ENCODE measurements at places on chromosomes 13 and 19. TPM values are rescaled to one million over a fixed set of nuclear protein-coding genes. Genes with fewer than 3 reads are reported as not detected.

GRCh38 chr13:112776971-112777370 is 87.1 kb downstream of the ATP11A start:
- no peak for DNase-seq

- no peak for DNase-seq
Measured at GRCh38 chr19:48118131-48118517, 7.5 kb upstream of the PLA2G4C start.

DLL3 gene
- total RNA-seq: 0.86 TPM

DNA sequence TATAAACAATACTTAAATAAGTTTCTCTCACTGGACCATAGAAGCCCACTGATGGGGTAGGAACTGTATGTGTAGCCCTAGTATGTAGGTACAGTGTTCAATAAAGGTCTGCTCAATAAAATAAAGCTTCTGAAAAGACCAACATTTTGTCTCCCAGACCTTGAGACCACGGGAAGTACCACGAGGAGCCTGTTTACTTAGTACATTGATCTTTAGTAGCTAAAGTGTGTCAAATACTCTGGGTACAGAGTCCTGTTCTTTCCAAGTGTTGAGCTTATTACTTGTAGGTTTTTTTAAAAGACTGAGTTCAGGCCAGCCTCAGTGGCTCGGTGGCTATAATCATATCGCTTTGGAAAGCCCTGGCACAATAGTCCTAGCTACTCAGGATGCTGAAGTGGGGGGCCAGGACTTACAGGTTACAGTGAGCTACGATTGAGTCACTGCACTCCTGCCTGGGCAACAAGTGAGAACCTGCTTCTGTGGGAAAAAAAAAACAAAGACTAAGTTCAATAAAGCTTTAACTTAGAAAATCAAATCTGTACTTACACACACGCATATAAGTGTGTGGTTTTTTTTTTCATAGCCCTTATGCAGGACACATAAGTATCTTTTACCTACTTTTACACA is 3.4 kb downstream of the MTRF1 start:
- DNase-seq: no peak

DNA sequence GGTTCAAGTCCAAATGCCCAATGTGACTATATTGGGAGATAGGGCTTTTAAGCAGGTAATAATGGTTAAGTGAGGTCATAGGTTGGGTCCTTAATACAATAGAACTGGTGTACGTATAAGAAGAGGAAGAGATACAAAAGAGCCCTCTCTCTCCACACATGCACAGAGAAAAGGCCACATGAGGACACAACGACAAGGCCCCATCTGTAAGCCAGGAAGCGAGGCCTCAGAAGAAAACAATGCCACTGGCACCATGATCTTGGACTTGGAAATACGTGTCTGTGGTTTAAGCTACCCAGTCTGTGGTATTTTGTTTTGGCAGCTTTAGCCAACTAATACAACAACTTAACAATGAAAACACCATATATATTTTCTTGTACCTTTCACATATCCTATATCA is 23.4 kb upstream of the RFC3 start:
- peak; percentile 82 for DNase-seq

- DNase-seq: peak; percentile 21
Measured at GRCh38 chr19:7294558-7295212, 471 bp upstream of the INSR start.

GRCh38 chr19:45391346-45391745 is 13.5 kb downstream of the PPP1R13L start:
- peak; percentile 43 for DNase-seq

GRCh38 chr13:76163761-76164160 is 527.6 kb downstream of the LMO7 start:
- no peak for DNase-seq

DNA sequence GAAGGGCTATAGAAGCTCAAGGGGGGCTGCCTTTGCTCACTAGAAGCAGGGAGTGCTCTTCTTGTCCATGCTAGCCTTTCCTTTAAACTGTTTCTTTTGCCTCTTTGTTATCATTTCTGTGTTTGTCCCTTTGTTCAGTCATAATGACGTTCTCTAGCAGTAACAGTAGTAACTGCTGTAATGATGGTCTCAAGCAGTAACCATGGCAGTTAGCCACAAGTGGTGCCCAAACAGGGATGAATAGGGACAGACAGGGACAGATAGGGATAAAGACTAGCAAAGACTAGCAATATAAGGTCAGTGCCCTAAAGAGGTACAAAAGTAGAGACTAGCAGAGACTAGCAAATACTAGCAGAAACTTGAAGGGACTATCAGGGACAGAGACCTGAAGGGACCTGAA is 869.0 kb upstream of the PRR20A start:
- DNase-seq: no peak

DNA sequence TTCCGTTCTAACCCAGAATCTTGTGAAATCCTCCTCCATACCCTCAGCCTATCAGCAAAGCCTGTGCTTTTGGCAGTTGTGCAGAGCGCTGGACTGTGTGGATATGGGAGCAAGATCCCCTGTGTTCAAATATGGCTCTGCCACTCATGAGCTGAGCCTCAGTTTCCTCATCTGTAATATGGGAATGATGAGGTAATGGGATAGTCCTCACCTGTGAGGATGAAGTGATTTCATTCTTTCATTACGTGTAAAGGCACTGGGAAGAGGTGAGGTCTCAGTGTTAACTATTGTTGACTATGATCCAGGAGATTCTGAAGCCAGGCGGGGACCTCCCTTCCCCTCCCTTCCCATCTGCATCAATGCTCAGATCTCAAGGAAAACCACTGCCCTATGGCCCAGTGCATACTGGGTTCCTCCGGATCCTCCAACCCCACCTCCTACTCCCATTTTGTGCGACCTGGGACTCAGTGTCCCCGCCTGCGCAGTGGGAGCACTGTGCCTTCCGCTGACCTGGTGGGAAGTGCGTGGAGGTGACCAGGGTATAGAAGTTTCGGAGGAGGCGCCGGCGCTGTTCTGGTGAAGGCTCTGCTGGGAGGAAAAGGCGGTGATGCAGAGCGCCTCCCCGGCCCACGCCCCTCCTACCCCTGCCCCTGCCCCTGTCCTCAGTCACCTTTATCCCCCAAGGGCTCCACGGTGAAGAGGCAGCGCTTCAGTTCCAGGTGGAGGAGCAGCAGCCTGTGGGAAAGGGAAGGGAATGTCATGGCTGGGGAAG is 5.0 kb downstream of the FUZ start:
- no peak for DNase-seq

RNASEH2A gene
- total RNA-seq: 50.4 TPM

GRCh38 chr13:112212533-112212932 is 145.6 kb downstream of the SOX1 start:
- no peak for DNase-seq

GRCh38 chr13:83100237-83100636 is 782.0 kb downstream of the SLITRK1 start:
- no peak for DNase-seq

GRCh38 chr13:23632048-23632582 is 61.9 kb downstream of the TNFRSF19 start:
- no peak for DNase-seq

DNA sequence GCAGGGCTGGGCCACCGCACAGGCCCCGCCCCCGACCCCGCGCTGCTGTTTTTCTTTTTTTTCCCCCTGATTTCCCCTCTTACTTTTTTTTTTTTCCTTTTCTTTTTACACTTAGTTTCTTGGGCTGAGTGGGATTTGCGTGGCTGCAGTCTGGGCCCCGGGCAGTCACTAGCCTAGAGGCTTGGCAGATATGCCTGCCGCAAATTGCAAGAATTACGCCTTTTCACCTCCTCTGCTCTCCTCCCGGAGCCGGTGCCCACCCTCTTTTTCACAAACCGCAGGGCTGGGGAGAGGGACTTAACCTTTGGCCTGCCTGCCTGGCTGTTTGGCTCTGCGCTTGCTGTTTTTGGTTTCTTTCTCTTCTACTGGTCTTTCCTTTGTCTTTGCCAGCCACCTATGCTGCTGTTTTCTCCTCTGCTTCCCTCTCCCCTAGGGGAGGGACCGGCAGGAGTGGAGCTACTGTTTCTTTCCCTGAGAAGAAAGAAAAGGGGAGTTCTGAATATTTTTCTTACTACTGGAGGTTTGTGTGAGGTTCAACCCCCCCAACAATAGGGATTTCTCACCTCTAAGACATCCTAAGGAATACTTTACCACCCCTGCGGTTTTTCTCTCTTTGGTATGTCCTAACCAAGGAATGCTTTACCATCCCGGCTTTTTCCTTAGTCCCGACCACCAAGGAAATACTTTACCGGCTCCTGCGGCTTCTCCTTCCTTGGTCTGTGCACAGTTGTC is 11.0 kb downstream of the ZNF552 start:
- DNase-seq: peak; percentile 91

- peak; percentile 82 for DNase-seq
Measured at GRCh38 chr19:15280915-15281683, 48.9 kb upstream of the EPHX3 start.

- DNase-seq: no peak
Measured at GRCh38 chr13:102510072-102510471, 86.7 kb upstream of the TPP2 start.

CEBPA gene
- not detected for total RNA-seq

DNA sequence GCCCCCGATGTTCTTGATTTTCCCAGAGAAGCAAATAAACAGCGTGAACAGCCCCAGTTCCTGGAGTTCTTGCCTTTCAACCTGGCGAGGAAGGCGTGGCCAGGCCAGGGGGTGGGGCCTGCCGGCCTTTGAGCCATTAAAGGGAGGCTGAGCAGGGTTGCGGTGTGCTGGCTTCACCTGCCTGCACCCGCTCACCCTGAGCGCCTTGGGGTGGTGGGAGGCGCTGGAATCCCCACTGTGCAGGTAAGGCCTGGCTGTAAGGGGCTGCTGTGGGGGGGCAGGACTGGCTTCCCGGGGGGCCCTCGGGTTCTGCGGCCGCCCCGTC is 2.7 kb upstream of the MISP start:
- DNase-seq: no peak

GRCh38 chr13:21530656-21531055 is 71.6 kb upstream of the ZDHHC20 start:
- no peak for DNase-seq

GRCh38 chr13:27338816-27339215 is 68.2 kb downstream of the RASL11A start:
- no peak for DNase-seq

- DNase-seq: no peak
Measured at GRCh38 chr19:30579419-30579818, 207.2 kb downstream of the ZNF536 start.

DNA sequence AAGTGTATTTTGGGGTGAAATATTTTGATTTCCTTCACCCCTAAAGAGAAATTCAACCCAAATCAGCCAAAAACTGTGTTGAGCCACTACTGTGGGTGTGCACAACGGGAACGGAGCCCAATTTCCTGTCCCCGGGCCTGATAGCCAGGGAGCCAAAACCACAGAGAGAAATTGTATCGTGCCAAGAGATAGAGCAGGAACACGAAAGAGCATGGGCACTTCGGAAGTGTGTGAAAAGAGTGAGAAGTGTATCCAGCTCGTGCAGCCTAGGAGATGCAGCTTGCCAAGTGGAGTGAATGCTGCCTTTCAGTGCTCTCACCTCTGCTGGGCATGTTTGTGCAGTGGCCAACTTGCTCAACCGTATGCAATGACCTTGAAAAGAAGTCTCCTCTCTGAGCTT is 19.4 kb upstream of the PLEKHF1 start:
- peak; percentile 83 for DNase-seq

TMEM238 gene
- total RNA-seq: 1.2 TPM
